ENCODE measurements at places on chromosomes 2 and 18.

DNA sequence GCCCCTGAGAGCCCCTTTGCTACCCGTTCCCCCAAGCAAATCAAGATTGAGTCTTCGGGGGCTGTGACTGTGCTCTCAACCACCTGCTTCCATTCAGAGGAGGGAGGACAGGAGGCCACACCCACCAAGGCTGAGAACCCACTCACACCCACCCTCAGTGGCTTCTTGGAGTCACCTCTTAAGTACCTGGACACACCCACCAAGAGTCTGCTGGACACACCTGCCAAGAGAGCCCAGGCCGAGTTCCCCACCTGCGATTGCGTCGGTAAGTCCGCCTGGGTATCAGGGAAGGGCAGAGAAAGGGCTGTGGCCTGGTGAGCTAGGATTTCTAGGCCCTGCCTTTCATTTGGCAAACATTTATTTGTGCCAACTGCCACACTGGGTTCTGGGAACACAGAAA is 63.4 kb downstream of the TET3 start:
- no peak for DNase-seq

DNA sequence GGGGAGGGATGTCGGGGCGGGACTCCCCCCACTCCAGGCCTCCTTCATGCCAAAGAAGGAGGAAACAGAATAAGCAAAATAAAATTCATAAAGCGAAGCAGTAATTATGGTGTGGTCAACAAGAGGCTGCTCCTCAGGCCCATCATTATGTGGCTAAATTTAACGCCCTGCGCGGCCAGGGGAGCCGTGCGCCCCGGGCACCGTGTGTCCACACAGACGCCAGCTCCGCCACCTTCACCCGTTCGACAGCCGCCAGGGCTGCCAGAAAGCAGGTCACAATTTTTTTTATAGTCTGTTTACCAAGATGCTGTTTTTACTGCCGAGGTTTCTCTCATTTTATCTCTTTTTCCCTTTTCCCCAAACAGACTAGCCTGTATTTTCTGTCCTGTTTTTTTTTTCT is 31.0 kb downstream of the NHEJ1 start:
- no peak for DNase-seq

- no peak for DNase-seq
Measured at GRCh38 chr18:50611529-50611941, 51.6 kb downstream of the MAPK4 start.

GRCh38 chr18:8616028-8616401 is 6.8 kb downstream of the RAB12 start:
- no peak for DNase-seq

GRCh38 chr2:54088719-54089118 is 26.7 kb upstream of the ACYP2 start:
- DNase-seq = no peak

- no peak for DNase-seq
Measured at GRCh38 chr2:20914087-20914486, 91.2 kb upstream of the LDAH start.

DNA sequence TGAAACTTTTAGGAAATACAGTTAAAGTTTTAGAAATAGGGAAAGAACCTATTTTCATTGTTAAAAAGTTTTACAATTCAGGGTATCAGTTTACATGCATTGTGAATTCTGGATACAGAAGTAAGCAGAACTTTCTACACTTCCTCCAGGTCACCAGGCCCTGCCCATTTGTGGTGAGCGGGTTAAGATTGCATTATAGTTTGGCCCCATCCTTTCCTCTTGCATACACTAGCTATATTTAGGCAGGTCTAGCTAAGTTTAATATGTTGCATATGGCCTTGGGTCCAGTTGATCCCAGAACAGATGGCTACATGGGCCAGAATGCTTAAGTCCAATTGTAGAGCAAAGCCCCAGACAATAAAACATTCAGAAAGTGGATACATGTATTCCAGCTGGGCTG is 4.8 kb downstream of the VWA3B start:
- no peak for DNase-seq

GRCh38 chr2:27958711-27959378 is 68.3 kb downstream of the BABAM2 start:
- no peak for DNase-seq

- no peak for DNase-seq
Measured at GRCh38 chr2:233745073-233745755, 14.9 kb upstream of the UGT1A1 start.

- DNase-seq = no peak
Measured at GRCh38 chr2:182446087-182446486, 19.3 kb upstream of the PDE1A start.
